Frontal cortex (tissue), 4 donors: ENCODE measurements at places on chromosomes 5 and 9.

GRCh38 chr9:111807197-111807596 lies 12.5 kb upstream of the SHOC1 start:
- DNase-seq = no peak

DNA sequence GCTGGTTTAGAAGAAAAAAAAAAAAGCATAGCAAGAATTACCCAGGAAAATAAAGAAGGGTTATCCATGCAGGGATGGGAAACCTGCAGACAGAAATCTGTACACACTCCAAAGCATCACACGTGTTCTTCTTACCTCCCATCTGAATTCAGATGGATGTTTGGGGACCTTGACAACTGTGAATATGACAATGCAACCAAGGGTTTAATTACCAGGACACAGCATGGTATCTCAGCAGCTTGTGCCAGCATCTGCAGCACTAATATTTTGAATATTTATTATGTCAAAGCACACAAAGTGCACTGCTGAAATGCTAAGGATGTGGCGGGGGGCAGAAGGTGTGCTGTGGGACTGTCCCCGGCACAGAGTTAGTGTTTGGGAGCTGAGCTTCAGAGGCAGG lies 47.9 kb downstream of the SLIT3 start:
- no peak for DNase-seq

DNA sequence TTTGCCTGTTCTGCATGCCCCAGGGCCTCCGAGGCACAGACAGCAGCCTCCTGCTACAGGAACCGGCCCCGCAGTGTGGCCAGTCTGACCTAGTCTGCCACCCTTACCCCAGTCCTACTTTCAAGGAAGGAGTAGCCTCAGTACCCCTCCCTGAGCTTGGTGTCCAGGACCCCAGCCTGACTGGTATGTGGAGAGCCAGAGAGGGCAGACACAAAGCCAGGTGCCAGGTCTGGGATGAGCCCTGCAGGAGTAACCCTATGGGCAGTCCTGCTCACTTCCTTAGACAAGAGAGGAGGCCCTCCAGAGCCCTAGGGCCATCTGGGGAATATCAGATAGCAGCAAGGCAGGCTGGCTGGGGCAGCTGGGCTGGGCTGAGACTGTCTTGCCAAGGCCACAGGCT lies 67.8 kb downstream of the NRG2 start:
- no peak for DNase-seq

GRCh38 chr5:132055808-132056609 lies 4.4 kb upstream of the IL3 start:
- DNase-seq = no peak

- no peak for DNase-seq
Measured at GRCh38 chr5:132651838-132652469, 6.0 kb upstream of the IL13 start.

GRCh38 chr9:126221480-126221879 lies 105.1 kb upstream of the MVB12B start:
- DNase-seq = no peak

- DNase-seq = no peak
Measured at GRCh38 chr5:61915646-61916045, 390.4 kb upstream of the KIF2A start.

GRCh38 chr9:125631391-125632085 lies 75.5 kb downstream of the MAPKAP1 start:
- DNase-seq = peak; percentile 25

GRCh38 chr5:54579591-54580295 lies 62.2 kb downstream of the SNX18 start:
- no peak for DNase-seq

- DNase-seq = no peak
Measured at GRCh38 chr5:73363911-73364730, 84.5 kb downstream of the FOXD1 start.

DNA sequence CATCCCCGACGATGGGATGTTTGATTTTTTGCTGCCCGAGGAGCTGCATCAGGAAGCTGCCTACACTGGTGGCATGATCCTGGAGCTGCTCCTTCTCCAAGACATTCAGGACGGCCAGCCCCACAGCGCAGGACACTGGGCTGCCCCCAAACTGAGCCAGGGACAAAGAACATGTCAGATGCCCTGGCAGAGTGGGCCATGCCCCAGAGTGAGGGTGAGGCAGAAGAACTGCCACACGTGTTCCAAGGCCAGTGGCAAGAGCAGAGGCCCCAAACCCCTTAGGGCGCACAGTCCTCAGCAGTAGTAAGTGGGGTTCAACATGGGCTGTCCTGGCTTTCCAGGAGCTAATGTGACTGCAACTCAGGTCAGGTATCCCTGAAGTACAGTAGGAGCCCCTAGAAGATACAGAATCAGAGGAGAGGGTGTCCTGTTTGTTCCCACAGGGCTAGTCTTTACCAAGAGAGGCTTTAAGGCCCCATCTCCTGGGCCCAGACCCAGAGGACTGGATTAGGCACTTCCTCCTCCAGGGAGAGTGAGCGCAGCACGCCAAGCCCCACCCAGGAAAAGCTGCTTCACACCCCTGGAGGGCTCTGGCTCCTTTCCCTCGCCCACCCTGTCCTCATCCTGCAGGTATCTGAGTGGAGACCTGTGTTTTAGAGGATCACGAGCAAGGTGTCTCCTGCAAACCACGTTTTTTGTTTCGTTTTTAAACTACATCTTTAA lies 11.1 kb downstream of the HNRNPAB start:
- no peak for DNase-seq

DNA sequence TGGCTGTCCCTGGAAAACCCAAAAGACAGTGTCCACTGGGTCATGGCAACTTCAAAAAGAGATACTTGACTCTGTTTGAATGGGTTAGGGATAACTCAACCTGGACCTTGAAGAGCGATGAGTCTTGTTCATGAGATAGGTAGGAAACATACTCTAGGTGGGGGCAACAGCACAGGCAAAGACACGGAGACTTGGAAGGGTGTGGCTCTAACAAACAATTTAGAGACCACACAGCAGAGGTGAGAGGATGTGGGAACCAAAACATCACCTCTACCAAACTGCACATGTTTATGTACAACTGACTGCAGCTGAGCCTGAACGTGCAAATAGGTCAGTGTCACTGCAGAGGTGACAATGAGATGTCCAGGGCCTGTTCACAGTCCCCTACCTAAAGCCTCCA lies 247.7 kb upstream of the ADRA1B start:
- DNase-seq = no peak

GRCh38 chr9:84970432-84970831 lies 300.9 kb downstream of the NTRK2 start:
- DNase-seq = no peak

DNA sequence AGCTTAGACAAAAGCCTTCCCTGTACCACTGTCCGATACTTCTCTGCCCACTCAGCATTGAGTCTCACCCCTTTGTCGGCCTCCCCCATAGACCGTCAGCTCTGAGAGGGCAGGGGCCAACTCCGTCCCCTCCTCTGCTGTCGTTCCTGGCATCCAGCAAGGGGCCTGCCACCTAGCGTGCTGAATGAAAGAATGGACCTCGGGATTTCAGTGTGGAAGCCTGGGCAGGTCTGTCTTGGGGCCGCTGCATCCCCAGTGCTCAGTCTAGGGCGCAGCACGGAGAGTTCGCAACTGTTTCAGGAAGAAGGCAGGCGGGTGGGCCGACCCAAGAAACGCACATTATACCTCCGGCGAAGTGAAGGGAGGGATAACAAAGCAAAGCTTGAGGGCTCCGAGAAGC lies 1.5 kb upstream of the TOR1B start:
- DNase-seq = no peak

DNA sequence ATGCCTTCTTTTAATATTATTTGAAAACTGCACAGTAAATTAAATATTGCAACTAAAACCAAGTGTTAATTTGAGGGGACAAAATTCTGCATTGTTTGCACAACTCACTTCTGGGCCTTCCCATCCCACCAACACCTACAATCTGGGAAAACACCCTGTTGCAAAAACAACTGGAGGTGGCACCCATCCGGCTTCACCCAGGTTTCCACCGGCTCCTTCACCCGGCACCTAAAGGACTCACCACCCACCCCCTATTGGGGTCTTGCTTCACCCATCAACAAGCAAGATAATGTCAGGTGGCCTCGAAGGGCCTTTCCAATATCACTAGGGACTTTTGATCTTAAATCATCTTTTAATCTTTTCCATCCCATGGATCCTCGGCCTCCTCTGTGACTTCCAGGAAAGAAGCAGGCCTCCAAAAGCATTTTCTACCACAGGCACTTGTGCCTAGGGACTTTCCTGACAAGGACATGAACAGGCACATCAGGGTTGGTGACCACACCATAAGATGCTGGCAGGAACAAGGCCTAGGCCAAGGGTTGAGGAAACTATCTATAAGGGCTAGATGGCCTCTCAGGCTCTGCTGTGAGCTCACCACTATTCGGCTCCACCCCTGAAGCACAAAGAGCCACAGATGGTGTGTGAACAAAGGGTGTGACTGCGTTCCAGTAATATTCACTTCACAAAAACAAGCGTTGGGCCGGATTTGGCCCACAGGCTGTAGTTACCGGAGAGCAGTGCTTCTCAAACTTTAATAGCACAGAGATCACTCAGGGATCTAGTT lies 205.1 kb downstream of the AUH start:
- DNase-seq = no peak

DNA sequence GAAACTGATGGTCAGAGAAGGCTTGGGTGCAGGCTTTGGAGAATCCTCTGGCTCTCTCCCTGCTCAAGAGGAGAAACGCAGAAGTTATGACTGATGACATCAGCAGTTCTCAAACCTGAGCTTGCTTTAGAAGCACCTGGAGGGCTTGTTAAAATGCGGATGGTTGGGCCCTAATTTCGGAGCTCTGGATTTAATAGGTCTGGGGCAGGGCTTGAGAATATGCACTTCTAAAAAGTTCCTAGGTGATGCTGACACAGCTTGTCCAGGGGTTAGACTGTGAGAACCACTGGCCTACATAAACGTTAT lies 26.4 kb downstream of the TBC1D2 start:
- DNase-seq = no peak

DNA sequence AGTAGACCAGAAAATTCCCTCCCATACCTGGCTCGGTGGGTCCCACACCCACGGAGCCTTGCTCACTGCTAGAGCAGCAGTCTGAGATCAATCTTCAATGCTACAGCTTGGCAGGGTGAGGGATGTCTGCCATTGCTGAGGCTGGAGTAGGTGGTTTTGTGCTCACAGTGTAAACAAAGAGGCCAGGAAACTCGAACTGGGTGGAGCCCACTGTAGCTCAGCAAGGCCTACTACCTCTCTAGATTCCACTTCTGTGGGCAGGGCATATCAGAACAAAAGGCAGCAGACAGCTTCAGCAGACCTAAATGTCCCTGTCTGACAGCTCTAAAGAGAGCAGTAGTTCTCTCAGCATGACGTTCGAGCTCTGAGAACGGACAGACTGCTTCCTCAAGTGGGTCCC lies 5.6 kb upstream of the GZMA start:
- no peak for DNase-seq

DNA sequence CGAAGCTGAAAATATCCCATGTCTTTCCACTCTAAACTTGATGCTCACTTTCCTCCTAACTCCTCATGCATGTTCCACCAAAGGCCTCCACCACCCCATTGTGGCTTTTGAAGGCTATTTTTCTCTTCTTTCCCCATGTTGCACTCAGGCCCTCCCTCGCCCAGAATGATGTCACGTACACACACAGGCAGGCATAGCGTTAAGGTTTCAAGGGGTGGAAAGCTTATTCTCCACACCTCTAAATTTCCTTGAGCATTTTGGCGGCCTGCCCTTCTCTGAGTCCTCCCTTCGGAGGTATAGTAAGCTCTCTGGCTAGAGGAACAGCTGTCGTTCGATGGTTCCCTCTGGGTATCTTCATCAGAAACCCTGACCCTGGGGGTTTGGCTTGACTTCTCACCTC lies 673.5 kb downstream of the ACTL7B start:
- DNase-seq = no peak

DNA sequence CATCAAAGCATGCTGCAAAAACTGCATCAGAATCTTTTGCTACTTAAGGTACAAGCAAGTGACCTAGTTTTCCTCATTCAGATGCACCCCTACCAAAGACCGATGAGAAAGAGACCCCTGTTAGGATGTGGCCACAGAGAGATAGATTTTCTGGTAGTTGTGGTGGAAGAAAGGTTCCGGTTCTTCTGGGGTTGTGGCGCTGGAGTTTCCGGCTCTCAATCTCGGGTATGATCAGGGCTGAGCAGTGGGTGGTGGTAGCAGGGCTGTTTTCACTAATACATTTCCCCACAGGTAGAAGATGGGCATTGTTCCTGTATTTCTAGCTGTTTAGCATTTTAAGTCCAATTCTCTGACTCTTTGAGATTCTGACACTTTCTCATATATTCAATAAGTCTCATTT lies 58.4 kb downstream of the PCSK1 start:
- no peak for DNase-seq

DNA sequence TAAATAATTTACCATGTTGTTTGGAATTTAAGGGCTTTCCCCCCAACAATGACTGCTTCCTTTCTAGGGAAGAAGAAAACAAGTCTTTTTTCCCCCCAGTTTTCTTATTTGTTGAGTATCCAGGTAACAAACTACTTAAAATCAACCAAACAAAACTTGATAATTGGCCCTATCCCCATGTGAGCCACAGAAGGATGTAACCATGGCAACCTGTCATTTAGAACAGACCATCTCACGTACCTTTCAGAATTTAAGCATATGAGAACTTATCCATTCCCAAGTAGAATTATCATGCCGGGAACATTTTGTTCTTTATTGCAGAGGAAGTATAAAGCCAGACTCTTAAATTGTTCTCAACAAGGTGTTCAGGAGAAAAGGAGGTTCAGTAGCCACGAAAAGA lies 392.3 kb downstream of the CETN3 start:
- no peak for DNase-seq

- no peak for DNase-seq
Measured at GRCh38 chr9:69806627-69807026, 14.0 kb upstream of the CFAP95 start.

- no peak for DNase-seq
Measured at GRCh38 chr5:154415114-154415513, 30.7 kb upstream of the SAP30L start.

DNA sequence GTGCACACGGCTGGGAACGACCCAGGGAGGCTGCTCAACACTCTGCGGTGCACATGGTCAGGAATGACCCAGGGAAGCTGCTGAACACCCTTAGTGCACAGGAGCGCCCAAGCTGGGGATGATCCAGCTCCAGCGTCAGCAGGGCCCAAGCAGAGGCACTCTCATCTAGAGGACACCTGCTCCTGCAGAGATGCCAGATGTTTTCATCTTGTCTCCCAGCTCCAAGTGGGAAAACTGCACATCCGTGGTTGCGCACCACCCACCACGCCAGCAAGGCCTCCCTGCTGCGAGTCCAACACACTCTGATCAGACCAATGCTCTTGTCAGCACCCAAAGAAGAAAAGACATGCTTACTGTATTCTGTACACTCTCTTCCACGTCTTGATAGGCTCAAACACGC lies 34.1 kb downstream of the UBE2QL1 start:
- no peak for DNase-seq

DNA sequence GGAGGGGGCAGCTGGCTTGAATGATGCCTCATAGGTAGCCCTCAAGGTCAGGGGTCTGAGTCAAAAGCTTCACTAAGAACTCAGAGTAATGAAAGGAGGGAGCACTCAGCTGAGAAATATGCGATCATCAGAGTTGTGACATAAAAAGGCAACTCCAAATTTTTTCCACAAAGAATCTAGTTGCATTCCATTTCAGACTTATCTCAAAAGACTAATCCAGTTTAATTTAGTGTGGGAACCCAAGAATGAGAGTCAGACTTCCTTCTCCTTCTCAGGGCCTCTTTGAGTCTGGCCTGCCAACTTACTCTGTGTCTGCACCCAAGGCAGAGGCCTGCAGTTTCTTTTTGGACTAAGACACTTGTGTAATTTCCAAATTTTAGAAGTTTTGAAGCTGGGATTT lies 34.7 kb downstream of the GABRP start:
- DNase-seq = no peak
